Activated gamma-delta T cell treated with Interleukin-2 at 50 U/mL for 16 hours (primary cell): ENCODE measurements at places on chromosomes 1 and 21.

- DNase-seq, result no peak
Observed at GRCh38 chr1:182715531-182715930, 31.1 kb upstream of the RGS8 start.

DNA sequence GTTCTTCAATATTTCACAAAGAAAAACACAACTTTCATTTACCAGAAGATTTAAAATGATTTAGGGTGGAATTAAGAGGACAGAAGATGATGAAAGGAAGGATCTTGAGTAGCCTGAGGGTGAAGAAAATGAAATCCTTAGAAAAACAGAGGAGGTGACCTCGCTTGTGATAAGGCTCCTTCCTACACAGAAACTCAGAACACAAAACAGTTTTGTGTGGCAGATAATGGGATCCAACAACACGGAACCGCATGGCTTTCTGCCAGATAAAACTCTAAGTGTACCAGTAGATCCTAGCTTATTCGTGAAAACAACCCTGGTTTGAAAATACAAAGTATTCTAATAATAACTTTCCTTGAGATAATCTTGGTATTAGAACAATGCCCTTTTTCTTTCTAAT is 74.0 kb upstream of the EXO1 start:
- no peak for DNase-seq

DNA sequence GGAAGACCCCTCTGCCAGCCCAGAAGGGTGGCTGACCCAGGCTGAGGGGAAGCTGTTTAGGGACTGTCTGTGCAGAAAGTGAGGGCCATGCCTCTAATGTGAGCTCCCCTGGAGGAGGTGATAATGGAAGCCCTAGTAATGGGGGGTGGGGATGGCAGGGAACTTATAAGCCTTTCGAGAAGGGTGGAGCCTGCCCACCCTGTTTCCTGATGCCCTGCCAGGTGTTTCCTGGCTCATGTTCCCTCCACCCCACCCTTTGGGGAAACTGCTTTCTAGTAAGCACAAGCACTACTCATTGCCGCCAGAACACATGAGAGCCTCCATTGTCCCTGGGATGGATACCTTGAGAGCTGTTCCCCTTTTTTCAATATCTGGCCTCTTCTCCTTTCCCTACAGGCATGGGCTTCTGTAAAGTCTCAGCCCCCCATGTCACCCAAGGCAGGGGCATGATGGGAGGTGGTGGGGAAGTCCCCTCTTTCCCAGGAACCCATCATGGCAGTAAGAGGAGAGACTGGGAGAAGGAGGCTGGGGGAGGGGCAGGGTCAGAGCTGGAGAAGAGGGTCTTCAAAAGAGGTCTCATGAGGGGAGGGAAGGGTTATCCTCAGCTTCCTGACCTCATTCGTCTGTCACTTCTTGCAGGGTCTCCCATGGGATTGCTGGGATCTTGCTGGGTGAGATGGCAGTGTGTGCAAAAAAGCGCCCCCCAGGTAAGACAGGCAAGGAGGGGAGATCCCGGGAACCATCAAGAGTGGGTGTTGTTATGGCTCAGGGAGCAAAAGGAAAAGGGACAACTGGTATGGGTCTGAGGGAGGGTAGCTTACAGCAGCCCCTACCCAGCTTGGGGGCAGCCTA is 2.4 kb downstream of the ATP8B2 start:
- no peak for DNase-seq

- no peak for DNase-seq
Observed at GRCh38 chr1:44354268-44354839, 703 bp downstream of the ERI3 start.

DNA sequence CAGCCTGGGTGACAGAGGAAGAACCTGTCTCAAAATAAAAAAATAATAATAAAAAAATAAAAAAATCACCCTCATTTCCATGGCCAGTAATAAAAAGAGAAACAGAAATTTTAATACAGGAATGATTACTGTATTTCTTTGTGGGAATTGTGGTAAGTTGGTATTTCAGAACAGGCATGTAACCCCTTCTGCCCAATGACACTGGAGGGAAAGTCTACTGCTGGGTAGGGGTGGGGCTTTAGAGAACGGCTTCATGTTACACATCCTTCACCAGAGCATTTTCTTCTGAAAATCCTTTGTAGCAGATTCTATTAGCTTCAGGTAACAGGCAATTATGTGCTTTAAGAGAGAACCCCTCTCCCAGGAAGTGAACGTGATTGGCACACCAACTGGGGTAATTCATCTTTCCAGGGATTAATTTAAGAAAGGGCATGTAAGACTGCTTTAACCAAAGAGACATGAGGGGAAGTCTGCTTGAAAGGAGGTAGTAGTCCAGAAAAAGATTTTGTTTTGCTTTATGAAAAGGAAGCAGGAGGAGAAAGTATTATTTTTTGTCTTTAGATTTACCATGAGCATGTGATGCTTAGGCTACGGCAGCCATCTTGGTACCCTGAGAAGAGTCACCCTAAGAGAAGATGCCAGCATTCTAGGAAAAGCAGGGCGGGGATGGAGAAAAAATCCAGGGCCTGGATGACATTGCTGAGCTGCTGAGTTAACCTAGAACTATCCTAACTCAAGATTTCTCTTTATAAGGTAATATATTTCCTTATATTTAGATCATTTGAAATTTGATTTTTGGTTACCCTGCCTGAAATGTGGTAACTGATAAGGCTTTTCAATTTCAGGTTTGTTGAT is 57.7 kb upstream of the DPT start:
- no peak for DNase-seq

DNA sequence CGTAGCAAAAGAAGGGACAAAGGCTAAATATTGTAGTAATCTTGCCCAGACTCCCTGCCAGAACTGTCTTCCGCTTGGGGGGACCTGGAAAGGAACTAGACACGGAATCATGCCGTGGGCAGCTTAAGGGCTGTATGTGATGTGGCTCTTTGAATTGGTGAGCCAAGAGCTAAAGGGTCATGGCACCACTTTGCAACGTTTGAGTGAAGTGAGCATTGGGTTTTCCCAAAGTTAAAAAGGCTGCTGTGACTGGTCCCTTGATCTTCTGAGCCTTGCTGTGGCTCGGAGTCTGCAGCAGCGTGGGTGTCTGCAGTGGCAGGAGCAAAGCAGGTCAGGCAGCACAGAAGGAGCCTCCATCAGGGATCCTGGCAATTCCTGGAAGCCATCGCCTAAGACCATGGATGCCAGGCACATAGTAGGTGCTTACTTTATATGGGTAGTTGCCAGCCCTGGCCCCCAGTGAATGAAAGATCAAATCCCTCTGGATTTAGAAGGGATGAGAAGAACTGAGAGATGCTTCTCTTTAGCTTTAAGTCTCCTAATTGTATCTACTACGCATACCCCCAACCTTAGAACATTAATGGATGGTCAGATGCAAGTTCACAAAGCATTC is 1.8 kb downstream of the SMYD2 start:
- DNase-seq, result no peak

- no peak for DNase-seq
Observed at GRCh38 chr1:36352125-36352909, 28.9 kb upstream of the EVA1B start.

GRCh38 chr21:32534113-32534512 is 51.2 kb downstream of the TCP10L start:
- no peak for DNase-seq

GRCh38 chr21:24428591-24429199 is 1178.6 kb downstream of the MRPL39 start:
- DNase-seq, result no peak

GRCh38 chr1:90862782-90863181 is 145.7 kb upstream of the BARHL2 start:
- DNase-seq, result no peak

DNA sequence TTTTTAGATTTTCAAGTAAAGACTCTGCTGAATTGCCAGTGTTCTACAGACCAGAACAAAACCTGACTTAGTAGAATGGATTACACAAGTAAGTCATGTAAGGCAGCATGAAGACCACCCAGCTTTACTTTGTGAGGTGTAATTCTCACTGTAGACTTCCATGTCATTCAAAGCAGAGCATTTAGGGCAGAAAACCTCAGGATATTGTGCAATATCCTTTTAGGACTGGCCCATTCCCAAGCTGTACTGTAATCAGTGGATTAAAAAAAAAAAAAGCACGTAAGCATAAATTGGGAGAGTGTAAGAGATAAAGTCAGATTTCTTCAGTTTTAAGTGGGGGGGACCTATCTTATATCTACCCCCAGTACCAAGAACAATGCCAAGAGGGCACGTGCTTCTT is 380.5 kb upstream of the PRMT6 start:
- no peak for DNase-seq

- DNase-seq, result no peak
Observed at GRCh38 chr1:187870552-187870951, 1041.8 kb downstream of the PLA2G4A start.

- no peak for DNase-seq
Observed at GRCh38 chr21:15236111-15236510, 171.3 kb upstream of the NRIP1 start.

DNA sequence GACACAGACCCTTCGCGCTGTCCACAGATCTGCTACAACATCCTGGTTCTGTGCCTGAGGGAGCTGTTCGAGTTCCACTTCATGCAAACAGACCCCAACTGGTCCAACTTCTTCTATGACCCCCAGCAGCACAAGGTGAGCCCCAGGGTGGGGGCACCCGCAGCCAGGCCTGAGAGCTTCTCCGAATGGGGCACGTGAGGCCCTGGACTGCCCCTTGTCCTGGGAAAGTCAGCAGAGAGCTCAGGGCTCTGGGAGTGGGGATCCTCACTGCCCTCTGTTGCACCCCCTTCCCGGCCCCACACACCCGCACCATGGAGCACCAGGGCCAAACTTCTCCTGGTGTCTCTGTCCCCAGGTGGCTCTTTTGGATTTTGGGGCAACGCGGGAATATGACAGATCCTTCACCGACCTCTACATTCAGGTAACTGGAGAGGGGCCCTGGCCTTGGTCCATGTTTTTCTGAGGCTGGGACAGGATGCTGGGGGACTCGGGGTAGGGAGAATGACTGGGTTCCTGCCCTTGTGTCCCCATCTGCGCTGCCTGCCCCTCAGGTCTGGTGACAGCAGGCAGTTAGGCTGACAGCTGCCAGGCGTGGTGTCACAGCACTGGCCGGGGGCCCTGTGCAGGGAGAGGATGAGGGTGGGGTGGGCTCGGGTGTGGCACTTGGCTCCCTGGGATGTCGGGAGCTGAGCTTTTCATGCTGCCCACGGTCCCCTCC is 44.6 kb downstream of the COQ8A start:
- DNase-seq, result no peak

GRCh38 chr1:152141971-152142584 is 16.9 kb downstream of the RPTN start:
- no peak for DNase-seq

- no peak for DNase-seq
Observed at GRCh38 chr1:233597489-233597901, 16.4 kb upstream of the KCNK1 start.

GRCh38 chr1:33043267-33044092 is 6.8 kb upstream of the AK2 start:
- DNase-seq, result no peak

GRCh38 chr1:52553362-52554266 is 722 bp upstream of the TUT4 start:
- DNase-seq, result peak; percentile 90

DNA sequence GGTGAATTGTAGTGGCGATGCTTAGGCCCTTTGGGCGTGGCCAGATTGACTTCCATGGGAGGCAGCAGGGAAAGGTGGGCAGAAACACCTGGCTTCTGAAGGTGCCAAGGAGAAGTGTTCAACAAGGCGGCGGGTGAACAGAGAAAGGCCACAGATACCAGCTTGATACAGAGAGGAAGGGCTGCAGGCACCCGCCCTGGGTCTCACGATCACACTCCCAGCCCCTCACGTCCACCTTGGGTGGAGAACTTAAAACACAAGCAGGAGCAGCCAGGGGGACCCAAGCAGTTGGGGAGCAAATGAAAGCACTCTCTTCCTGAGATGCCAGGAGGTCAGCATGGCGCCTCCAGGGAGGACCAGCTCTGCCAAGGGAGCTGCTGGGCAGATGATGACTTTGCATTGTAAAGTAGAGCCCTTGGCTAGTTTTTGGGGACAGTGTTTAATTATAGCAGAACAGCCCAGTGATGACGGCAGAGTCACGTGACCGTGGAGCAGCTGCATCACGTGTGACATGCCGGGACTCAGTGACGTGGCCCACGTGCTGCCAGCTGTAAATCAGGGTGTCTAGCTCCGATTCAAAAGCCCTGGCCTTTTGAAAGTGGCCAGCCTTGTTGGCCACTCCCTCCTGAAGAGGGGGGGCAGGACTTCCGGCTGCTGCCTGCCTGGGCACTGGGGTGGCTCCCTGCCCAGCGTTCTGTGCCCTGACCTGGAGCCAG is 19.0 kb downstream of the SLC37A1 start:
- no peak for DNase-seq

DNA sequence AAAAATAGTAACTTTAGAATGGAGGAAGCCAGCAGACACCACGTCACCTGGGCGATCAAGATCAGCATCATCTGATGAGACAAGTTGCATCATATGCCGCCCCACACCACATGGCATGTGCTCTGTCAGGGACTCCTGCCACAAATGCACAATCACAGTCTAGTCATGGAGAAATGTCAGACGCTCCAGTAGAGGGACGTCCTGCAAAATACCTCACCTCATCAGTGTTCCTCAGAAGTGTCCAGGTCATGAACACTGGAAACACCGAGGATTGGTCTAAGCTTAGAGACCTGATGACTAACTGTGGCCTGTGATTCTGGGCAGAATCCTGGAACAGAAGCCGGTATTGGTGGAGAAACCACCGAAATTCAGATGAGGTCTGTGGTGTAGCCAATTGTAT is 14.3 kb downstream of the ADARB1 start:
- no peak for DNase-seq

DNA sequence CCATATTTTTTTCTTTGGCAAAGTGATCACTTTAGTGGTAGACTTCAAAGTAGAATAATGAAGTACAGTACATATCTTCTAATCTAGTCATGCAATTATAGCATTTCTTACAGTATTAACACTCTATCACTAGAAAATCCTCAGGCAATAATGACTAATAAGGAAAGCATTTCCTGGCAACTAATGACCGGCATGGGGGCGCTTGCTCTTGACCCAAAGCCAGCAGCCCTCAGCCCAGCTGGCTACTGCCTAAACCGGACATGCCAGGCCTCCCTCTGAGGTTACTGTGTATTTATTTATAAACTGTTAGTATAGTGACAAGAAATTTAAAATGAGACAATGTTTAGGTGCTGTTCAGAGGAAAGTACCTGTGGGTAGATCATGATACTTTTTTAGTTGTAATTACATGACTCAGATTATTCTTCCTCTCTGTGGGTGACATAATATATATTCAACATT is 633.8 kb downstream of the PTPRC start:
- DNase-seq, result no peak

DNA sequence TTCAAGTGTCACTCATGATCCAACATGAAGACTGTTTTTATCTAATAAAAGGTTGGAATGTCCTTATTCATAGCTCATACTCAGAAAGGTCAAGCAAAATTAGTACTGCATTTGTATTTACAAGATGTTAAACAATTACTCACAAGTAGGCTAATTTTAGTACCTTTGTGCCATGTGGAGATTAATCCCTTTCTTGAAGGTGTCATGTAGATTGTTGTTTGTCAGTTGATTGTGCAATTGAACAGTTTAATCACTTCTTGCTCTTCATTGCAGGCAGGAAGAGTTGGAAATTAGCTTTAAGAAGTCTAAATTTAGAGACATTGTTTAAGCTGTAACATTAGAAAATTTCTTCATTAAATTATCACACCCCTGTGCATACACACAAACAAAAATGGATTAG is 847.1 kb downstream of the KCNT2 start:
- no peak for DNase-seq

- no peak for DNase-seq
Observed at GRCh38 chr1:75293270-75293669, 159.1 kb downstream of the LHX8 start.
